ENCODE measurements at places on chromosomes 7 and 10. TPM values are rescaled to one million over a fixed set of nuclear protein-coding genes. Genes with fewer than 3 reads are reported as not detected.

DNA sequence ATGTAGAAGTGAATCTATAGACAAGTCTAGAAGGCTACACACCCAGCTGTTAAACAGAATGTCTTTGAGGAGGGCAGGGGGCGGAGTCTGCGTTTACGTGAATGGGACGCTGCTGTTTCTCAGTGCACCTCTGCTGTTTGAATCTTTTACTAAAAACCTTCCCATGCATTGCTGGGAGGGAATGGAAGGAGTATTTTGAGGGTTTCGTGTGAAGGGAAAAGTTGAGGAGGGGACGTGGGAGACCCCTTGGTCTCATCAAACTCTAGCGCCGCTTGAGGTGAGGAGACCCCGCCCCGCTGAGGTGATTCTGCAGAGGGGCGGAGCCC is 492 bp upstream of the VCL start:
- no peak for DNase-seq

DNA sequence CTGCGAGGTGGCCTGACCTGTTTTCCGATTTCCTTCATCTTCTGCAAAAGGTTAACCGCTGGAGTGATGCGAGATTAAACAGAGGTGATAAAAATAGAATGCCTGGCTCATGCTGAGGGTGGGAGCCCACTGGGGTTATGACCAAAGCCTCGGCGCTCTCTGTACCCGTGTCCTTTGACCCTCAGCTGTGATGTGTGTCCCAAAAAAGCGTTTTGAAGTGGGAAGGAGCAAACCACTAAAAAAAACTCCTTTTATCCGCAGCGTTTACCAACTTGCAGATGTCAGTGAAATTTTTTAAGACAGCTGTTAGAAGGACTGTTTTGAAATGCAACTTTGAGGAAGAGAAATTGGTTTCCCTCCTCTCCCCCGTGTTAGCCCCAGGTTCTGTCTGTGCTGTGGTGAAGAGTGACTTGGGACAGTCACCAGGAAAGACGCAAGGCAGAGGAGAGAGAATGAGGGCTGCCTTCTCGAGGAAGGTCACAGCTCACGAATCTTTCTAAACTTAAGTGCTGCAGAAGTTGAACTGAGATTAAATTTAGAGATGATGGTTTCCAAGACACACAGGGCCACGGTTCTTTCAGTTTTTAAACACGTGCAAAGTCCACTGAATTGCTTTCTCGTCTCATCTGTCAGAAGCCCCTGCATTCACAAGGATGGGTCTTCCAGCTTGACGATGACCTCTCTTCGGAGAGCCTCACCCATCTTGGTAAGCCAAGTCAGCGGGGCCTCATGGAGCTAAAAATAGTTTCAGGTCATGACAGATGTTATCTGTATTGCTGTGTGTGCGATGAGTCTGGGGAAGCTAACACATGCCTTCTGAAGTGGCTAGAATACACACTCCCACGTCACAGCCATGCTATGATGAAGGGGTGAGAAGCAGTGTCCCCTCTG is 27.6 kb downstream of the AMZ1 start:
- DNase-seq: no peak

GRCh38 chr7:139726485-139726869 is 51.3 kb downstream of the HIPK2 start:
- no peak for DNase-seq

DNA sequence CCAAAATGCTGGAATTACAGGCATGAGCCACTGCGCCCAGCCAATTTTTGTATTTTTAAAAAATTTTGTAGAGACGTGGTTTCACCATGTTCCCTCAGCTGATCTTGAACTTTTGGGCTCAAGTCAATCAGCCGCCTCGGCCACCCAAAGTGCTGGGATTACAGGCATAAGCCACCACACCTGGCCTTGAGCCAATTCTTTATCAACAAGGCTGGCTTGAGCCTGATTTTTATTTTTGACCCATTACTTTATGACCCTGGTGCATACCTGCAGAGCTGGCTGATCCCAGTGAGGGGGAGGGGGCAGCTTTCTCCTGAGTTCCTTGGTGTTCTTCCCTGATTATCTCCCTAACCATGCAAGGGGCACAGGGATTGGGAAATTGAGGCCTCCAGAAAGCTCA is 15.8 kb upstream of the CPA1 start:
- no peak for DNase-seq

DNA sequence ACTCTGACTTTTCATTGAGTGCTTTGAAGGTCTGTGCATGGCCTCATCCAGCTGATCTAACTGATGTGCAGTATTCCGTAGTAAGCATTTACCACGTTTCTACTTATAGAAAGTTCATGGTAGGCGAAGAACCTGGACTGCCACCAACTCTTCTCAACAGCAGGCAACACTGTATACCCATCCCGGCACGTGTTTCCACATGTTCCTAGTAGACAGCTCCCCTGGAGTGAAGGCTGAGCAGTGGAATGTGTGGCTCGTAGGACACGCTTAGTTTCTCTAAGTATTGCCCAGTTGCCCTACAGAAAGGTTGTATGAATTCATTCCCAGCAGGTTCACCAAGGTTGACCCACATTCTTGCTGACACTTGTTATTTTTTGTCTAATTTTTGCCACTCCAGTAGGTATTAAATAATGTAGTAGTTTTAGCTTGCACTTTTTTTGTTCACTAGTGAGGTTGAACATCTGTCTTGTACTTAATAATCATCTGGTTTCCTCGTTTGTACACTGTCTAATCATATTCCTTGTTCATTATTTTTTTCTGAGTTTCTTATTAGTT is 15.2 kb downstream of the PROSER2 start:
- DNase-seq: no peak

GRCh38 chr10:3415878-3416605 is 243.5 kb upstream of the PITRM1 start:
- DNase-seq: no peak

DNA sequence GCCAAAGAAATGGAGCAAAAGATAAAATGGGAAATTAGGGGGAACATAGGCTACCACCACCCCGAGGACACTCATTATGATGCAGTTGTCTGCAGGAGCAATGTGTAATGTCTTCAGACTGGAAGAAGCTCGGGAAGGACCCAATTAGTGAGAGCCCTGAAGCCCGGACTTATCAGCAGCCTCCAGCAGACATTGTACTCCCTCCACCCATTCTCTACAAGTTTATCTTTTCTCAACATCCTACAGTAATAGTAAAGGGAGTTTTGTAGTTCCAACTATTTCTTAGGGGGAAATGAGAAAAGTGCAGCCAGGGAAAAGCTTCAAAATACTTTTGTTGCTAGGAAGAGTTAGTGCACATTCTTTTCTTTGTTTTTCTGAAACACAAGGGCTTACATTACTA is 657.3 kb upstream of the COBL start:
- DNase-seq: no peak

DNA sequence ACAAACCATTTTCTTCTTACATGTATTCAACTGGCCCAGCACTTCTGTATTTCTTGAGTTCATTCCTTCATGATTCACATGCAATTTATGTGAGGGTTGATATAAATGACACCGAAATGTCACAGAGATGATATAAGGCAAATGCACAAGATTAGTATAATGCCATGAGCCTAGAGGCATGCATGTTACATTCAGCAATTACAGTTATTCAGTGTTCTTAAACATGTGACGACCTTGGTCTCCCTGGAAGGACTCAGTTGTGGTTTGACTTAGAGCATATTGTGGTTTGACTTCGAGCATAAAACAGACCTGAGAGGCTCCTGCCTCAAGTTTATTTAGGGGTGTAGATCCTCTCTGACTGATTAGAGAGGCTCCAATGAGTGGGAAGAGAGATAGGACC is 752.1 kb upstream of the POM121L12 start:
- no peak for DNase-seq

- DNase-seq: no peak
These were observed 107.3 kb upstream of the PDCD4 start for GRCh38 chr10:110764378-110764777.

- DNase-seq: peak; percentile 67
These were observed 45.8 kb upstream of the WIPI2 start for GRCh38 chr7:5143935-5144903.

DNA sequence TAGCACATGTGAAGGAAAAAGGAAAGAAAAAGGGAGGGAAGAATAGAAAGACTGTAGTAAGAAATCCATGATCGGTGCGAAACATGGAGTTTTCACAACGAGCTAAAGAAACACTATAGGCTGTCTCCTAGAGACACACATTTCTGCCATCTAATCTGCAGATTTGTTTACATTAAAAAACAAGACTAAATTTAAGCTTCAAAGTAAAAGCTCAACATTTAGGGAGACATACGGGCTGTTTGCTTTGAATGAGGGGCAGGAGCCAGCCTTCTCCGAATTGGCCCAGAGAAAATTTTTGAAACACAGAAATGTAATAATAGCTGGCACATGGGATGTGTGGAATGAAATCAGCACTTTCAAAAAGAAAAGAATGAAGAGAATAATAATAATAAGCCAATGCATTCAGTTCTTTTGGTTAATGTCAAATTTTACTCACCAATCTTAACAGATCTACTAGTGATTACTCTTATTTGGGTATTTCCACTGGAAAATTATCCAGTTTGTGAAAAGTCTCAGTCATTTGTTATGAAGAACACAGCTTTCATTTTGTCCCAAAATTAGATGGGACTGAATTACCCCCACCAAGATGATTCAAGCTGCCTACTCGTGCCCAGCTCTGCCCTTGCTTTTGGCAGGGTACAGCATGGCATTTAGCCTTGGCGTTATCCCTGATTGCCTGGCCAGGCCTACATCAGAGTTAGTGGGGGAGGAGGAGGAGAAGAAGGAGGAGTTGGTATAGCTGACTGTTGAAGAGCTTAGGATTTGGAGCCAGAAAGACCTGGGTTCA is 47.1 kb downstream of the MTURN start:
- no peak for DNase-seq

DNA sequence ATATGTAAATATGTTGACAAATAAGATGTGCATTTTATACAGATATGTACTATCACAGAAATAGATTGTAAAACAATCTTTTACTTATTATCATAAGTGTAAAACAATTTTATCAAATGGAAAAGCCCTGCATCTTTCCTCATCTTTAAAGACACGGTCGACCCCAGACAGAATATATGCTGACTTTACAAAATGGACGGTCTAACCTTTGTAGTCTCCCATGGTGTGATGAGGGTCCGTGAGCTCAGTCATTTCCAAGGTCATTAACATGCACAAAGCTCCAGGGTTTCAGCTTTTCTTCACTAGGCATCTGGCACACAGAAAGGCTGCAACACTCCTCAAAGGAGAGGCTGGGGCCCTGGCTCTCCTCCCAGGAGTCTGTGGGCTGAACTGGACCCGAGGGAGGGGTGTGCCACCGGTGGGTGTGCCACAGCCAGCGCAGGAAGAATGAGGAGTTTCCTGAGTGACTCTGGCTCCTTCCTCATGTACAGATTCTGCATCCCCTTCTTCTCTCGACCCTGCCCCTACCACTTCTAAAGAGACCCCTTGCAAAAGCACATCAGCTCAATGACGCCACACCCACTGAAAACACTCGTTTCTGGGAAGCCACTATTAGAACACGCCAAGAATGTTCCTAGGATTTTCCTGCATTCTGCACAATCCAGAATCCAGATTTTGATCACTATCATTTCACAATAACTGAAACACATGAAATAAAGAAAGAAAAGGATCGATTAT is 26.2 kb upstream of the ABLIM1 start:
- DNase-seq: no peak

- DNase-seq: peak; percentile 11
These were observed 48.4 kb upstream of the FAM20C start for GRCh38 chr7:143811-144453.

- DNase-seq: no peak
These were observed 66.8 kb upstream of the SEPHS1 start for GRCh38 chr10:13414855-13415254.

- no peak for DNase-seq
These were observed 23.6 kb upstream of the SRI start for GRCh38 chr7:88243345-88243909.

GRCh38 chr7:69243016-69243415 is 355.3 kb upstream of the AUTS2 start:
- no peak for DNase-seq

- DNase-seq: no peak
These were observed 162.9 kb downstream of the GLI3 start for GRCh38 chr7:42074076-42074475.

DNA sequence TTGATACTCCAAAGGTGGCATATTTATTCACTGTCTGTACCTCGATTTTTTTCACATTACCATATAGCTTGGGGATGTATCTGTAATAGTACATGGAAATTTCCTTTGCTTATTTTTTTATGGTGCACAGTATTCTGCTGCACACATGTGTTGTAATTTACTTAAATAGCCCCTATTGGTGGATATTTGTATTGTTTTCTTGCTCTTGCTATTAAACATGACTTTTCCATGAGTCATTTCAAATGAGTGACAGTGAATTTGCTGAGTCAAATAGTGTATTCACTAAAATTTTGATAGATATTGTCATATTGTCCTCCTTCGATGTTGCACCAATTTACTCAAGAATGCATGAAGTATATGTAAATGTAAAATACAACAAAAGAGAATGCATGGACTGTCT is 122.7 kb upstream of the STEAP4 start:
- no peak for DNase-seq

DNA sequence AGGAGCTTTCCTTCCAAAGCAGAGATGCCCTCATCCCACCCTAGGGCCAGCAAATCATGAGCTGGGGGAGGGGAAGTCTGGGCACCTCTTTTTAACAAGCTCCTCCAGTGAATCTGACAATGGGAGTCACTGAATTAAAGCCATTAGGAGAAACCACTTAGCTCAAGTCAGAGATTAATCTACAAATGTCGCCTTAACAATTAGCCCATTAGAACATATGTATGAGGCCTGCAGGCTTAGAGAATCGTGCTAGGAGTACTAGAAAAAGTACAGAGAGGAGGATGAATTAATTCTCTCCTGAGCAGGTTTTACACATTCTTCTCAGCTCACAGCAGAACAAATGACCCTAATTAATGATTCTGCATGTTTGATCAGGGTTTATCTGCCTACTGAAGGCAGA is 381.3 kb downstream of the KCNMA1 start:
- DNase-seq: no peak

DNA sequence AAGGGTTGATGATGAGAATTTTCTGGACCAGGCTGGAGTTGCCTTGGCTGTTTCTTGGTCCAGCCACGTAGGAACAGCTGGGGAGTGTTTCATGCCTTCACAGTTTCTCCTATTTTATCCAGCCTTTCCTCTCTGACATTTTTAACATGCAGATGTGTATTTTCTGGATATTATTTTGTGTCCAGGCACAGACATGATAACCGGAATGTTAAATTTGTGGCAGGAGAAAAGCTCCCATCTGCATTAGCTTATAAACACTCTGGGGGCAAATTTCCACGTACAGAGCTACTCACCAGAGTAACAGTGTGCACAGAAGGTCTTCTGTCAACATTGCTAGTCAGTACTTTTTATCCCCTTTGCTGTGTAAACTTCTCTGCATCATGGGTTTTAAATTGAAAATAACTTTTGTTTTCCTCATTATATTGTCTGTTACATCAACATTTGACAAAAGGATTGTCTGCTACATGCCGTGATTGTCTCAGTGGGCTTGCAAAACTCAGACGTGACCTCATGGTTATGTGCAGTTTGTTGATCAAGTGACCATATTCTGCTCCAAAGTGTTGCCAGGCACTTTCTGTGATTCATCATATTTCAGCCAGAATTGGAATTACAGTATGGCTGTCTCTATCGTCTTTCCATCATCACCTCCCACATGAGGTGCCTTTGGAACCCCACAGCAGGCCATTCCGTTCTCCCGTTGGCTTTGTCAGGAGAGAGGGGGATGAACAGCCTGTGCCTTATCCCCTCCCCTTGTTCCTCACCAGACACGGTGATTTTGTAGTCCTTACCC is 41.4 kb downstream of the INSYN2A start:
- DNase-seq: no peak

Gene CPA1
- not detected for total RNA-seq

Gene IDI2
- not detected for total RNA-seq

Gene EVX1
- total RNA-seq: not detected

Gene FXYD4
- total RNA-seq: not detected

Gene MRPS17
- 15.3 TPM for total RNA-seq

Gene ANKRD2
- total RNA-seq: 0.23 TPM

Gene CALN1
- not detected for total RNA-seq

Gene TAS2R41
- total RNA-seq: not detected
